ENCODE measurements at places on chromosomes 4 and X.

- DNase-seq: no peak
These were observed 45.8 kb upstream of the MSANTD1 start for GRCh38 chr4:3202836-3203820.

- no peak for DNase-seq
These were observed 75.5 kb upstream of the SLC39A8 start for GRCh38 chr4:102420563-102421398.

- DNase-seq: no peak
These were observed 24.9 kb downstream of the TMEM131L start for GRCh38 chr4:153490985-153491483.

GRCh38 chrX:112834031-112834845, 6.4 kb downstream of the AMOT start:
- peak; percentile 15 for DNase-seq

All from trophoblast cell (in vitro differentiated cells and primary cell).